Endothelial cell (in vitro differentiated cells): ENCODE measurements at places on chromosomes 11 and 22. TPM values are rescaled to one million over a fixed set of nuclear protein-coding genes. Genes with fewer than 3 reads are reported as not detected.

HIKESHI gene
- 36.7 TPM for total RNA-seq

GLYAT gene
- total RNA-seq: not detected

- no peak for DNase-seq
- no peak overlapping the region for H3K4me3 ChIP-seq
- peaks cover 10% of the 10 kb centered on the region for H3K36me3 ChIP-seq
These were observed 38.4 kb upstream of the CRYBB3 start for GRCh38 chr22:25161017-25161915.

- no peak overlapping the region for H3K4me3 ChIP-seq
- peaks cover 2% of the 10 kb centered on the region for H3K27me3 ChIP-seq
- no peak overlapping the region for H3K27ac ChIP-seq
These were observed 30.0 kb upstream of the POU2AF1 start for GRCh38 chr11:111408789-111409727.

- H3K27ac ChIP-seq: no peak overlapping the region
- H3K27me3 ChIP-seq: peaks cover 16% of the 10 kb centered on the region
- DNase-seq: no peak
- peaks cover 4% of the 10 kb centered on the region for H3K36me3 ChIP-seq
These were observed 1.5 kb upstream of the SMPD1 start for GRCh38 chr11:6388748-6389147.

DNA sequence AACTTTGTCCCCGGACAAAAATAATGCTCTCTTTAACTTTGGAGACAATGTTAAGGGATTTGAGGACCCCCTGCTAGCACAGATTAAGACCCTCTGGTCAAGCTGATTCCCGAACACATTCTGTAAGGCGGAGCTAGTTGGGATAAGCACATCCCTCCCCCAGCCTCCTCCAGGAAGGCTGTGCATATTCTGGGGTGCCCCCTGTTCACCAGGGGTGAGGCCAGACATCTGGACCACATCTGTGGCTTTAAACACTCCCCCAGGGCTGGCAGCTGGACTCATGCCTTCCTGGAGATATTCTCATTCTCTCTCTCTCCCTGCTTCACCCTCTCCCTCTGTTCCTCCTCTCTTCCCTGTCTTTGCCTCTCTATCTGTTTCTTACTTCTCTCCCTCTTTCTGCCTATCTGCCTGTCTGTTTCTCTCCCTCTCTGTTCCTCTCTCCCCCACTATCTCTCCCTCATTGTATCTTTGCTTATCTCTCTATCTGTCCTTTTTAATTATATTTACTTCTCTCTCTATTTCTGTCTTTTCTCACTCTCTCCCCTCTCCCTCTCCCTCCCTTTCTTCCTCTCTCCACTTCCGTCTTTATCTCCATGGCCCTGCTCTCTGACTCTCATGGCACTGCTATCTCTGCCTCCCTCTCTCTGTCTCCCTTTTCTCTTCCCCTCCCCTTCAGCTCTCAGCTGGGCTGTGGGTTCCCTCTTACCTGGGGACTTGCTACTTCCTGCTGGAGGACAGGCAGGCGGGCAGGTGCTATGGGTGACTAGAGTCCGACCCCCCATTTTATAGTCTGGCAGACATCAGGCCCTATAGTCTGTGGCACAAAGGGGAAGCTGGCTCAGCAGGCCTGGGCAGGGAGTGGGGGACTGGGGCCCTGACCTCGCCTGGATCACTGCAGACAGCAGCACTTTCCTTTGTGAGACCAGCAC lies at the start of gene CRYBB1:
TSS of gene CRYBB1 (minus strand) at position 757 of the 929 bp plus-strand sequence. CDS start 1,708 bp downstream, outside the sequence.
- H3K27me3 ChIP-seq: peaks cover 9% of the 10 kb centered on the region
- peaks cover 45% of the 10 kb centered on the region for H3K4me1 ChIP-seq
- H3K27ac ChIP-seq: peak within 1 kb of the TSS; percentile 63
- peak within 1 kb of the TSS; percentile 23 for H3K4me3 ChIP-seq

DNA sequence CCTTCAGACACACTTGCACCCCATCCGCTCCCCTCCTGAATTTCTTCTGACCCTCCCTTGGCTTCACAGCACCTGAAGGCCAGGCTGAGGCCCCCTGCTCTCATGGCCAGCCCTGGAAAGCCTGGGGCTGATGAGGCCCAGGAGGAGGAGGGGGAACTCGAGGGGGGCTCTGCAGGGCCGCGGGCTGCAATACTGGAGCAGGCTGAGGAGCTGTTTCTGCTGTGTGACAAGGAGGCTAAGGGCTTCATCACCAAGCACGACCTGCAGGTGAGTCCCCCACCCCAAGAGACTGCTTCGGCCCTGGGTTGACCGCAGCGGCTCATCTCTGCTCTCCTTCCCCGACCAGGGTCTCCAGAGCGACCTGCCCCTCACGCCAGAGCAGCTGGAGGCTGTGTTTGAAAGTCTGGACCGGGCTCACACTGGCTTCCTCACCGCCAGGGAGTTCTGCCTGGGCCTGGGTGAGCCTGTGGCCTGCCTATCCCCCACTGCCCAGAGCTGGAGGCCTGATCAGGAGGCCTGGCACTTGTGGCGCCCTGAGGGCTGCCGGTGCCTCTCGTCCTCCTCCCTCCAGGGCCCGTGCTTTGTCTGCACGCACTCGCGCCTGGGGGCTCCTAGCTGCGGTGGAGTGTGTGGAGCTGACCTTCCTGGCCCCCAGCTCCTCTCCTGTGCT lies 922 bp downstream of the CRACR2B start:
- peaks cover 18% of the 10 kb centered on the region for H3K4me1 ChIP-seq
- no peaks in the 10 kb centered on the region for H3K36me3 ChIP-seq
- peak; percentile 41 for DNase-seq
- no peak overlapping the region for H3K27ac ChIP-seq

DNA sequence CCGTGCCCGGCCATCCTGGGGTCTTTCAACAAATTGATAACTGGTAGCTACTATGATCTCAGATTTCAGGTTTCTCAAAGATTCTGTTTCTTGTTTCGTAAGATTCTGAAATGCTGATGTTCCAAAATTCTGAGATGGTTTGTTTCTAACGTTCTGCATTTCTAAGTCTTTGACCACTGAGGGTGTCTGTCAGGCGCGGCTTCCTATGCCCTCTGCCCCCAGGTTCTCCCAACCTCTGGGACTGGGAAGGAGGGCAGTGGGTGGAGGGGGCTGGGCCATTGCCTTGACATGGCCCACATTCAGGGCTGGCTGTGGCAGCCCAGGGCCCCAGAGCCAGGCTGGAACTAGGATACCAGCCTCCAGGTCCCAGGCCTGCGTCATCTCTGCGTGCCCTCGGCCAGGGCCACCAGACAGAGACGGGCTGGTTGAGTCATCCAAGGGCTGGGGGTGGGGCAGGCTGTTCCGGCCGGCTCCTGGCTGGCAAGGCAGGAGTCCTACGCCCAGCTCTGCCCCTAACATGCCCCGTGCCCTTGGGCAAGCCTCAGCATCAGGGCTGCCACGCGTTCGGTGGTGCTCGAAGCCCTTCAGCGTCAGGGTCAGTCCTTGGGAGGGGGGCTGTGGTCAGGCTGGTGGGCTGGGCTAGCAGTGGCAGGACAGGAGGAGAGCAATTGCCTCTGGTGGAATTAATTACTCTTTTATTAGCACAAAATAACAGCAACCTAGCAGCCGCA lies 5.2 kb downstream of the TMEM134 start:
- no peaks in the 10 kb centered on the region for H3K36me3 ChIP-seq
- DNase-seq: no peak
- peak overlapping the region; percentile 67 for H3K4me3 ChIP-seq
- H3K27ac ChIP-seq: no peak overlapping the region
- peaks cover 5% of the 10 kb centered on the region for H3K27me3 ChIP-seq
- peaks cover 10% of the 10 kb centered on the region for H3K4me1 ChIP-seq

DNA sequence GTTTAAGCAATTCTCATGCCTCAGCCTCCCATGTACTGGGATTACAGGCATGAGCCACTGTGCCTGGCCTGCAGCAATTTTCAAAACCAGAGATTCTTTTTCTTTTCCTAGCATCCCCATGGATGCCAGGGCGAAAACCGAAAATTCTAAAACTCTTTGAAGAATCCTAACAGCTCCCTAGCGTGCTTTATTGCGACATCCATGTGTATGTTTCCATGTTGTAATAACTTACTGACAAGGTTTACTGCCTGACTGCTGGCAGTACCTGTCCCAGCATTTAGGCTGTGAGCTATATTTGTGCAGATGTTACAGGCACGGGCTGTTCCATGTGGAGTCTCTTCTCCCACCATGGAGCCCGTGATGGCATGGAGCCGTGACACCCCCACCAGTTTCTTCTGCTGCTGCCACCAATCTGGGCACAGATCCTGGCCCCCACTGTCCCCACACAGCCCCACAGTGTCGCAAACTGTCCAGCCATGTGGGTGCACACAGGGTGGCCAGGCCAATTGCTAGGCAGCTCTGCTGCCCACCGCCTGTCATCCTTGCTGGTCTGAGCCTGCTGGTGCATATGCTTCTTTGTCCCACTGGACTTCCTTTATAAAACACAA lies 7.1 kb upstream of the TAB1 start:
- H3K27ac ChIP-seq: no peak overlapping the region
- no peaks in the 10 kb centered on the region for H3K27me3 ChIP-seq
- DNase-seq: no peak
- H3K4me1 ChIP-seq: peaks cover 7% of the 10 kb centered on the region
- H3K4me3 ChIP-seq: no peak overlapping the region

- peaks cover 34% of the 10 kb centered on the region for H3K36me3 ChIP-seq
- H3K4me3 ChIP-seq: peak within 1 kb of the TSS; percentile 99
- H3K27me3 ChIP-seq: peaks cover 14% of the 10 kb centered on the region
- DNase-seq: peak; percentile 96
- H3K27ac ChIP-seq: peak within 1 kb of the TSS; percentile 93
- peaks cover 23% of the 10 kb centered on the region for H3K4me1 ChIP-seq
These were observed at the start of the genes FAU and MRPL49 for GRCh38 chr11:65121865-65122696. Gene FAU (minus strand): TSS chr11:65122134. CDS start chr11:65121813, 321 bp downstream. Gene MRPL49 (plus strand): TSS chr11:65122321. CDS start chr11:65122347, 26 bp downstream.

GRCh38 chr11:114844896-114845295 lies 166.6 kb downstream of the NXPE2 start:
- no peaks in the 10 kb centered on the region for H3K36me3 ChIP-seq
- peaks cover 10% of the 10 kb centered on the region for H3K4me1 ChIP-seq
- no peak overlapping the region for H3K27ac ChIP-seq
- DNase-seq: no peak
- no peak overlapping the region for H3K4me3 ChIP-seq

- no peaks in the 10 kb centered on the region for H3K36me3 ChIP-seq
- no peaks in the 10 kb centered on the region for H3K27me3 ChIP-seq
- H3K27ac ChIP-seq: no peak overlapping the region
- H3K4me1 ChIP-seq: peaks cover 13% of the 10 kb centered on the region
- DNase-seq: no peak
- no peak overlapping the region for H3K4me3 ChIP-seq
These were observed 217.7 kb upstream of the KIRREL3 start for GRCh38 chr11:127218275-127218608.

GRCh38 chr11:128662076-128662475 lies 31.8 kb upstream of the FLI1 start:
- H3K36me3 ChIP-seq: peaks cover 7% of the 10 kb centered on the region
- H3K27me3 ChIP-seq: peaks cover 7% of the 10 kb centered on the region
- H3K27ac ChIP-seq: peak overlapping the region; percentile 38
- DNase-seq: no peak
- peaks cover 42% of the 10 kb centered on the region for H3K4me1 ChIP-seq

DNA sequence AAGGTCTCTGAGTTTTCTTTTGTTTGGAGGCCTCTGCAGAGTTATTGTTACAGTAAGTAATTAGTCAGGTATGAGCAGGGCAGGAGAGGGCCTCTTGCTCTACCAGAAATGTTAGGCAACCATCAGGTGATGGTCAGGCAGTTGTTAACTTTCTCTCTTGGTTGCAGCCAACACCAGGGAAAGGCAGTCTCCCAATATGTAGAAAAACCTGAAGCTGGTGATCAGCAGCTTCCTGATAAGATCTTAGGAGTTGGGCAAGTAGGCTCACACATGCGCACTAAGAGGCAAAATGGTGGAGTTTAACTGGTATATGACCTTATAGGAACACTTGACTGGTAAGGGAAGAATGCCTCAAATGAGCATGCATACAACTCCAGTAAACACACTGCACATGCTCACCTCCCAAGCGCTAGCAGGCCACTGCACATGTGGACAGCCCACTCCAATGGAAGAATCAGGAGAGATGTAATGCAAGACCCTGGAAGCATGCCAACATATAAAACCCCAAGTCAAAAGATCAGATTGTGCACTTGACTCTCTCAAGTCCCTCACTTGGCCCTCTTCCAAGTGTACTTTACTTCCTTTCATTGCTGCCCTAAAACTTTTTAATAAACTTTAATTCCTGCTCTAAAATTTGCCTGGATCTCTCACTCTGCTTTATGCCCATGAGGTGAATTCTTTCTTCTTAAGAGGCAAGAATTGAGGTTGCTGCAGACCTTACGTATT lies 23.7 kb upstream of the SLC35F2 start:
- no peak overlapping the region for H3K4me3 ChIP-seq
- H3K4me1 ChIP-seq: no peaks in the 10 kb centered on the region
- DNase-seq: no peak

GRCh38 chr22:24184057-24184798 lies 2.9 kb downstream of the SUSD2 start:
- H3K4me3 ChIP-seq: no peak overlapping the region
- no peak overlapping the region for H3K27ac ChIP-seq
- H3K4me1 ChIP-seq: peaks cover 6% of the 10 kb centered on the region
- peaks cover 6% of the 10 kb centered on the region for H3K27me3 ChIP-seq
- H3K36me3 ChIP-seq: no peaks in the 10 kb centered on the region

GRCh38 chr11:59154610-59155009 lies 12.0 kb downstream of the FAM111A start:
- no peak overlapping the region for H3K27ac ChIP-seq
- no peak overlapping the region for H3K4me3 ChIP-seq
- peaks cover 1% of the 10 kb centered on the region for H3K27me3 ChIP-seq
- H3K36me3 ChIP-seq: no peaks in the 10 kb centered on the region
- DNase-seq: no peak

DNA sequence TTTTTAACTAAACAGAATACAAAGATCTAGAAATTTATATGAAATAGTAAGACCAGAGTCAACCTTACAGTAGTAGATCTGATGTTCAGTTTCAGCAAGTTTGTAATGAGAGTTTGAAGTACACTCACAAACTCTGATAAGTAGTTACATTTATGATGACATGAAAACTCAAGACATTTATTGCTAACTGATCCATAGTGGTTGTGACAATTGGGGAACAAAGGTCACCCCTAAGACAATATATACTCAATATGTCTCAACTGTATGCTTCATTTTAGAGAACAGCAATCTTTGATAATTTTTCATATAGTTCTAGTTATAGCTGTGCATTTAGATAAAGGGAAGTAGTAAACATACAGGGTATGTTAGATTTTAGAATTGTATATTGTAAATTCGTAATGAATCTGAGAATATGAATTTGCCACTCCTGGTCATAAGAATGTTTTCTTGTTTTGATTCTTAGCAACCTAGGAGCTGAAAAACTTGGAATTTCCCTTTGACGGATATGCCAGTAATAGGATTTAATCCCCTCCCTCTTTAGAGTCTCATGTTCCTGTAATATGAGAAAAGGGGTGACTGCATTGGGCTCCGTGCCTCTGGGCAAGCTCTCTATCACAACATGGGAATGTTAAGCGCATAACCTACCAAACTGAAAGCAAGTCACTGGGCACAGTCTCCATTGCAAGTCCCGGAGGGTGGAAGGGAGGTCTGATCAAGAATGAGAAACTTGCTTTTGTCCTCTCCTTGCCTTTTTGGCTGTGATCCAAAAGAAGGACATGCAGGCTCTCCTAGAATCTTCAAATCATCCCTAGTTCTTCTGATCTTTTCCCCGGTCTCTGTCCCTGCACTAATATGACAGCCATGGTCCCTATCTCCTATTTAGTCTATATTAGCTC lies 11.4 kb downstream of the OR10D3 start:
- H3K27me3 ChIP-seq: peaks cover 2% of the 10 kb centered on the region
- H3K4me1 ChIP-seq: peaks cover 30% of the 10 kb centered on the region
- DNase-seq: no peak
- no peak overlapping the region for H3K27ac ChIP-seq
- H3K4me3 ChIP-seq: no peak overlapping the region
